ENCODE measurements at places on chromosomes 2 and 18. TPM values are rescaled to one million over a fixed set of nuclear protein-coding genes. Genes with fewer than 3 reads are reported as not detected.

The SLC19A3 gene
- total RNA-seq: 0.96 TPM

The KCNG2 gene
- 0.99 TPM for total RNA-seq

The ZNF397 gene
- 79.4 TPM for total RNA-seq

The STON1 gene
- 36.7 TPM for total RNA-seq

The AQP12B gene
- not detected for total RNA-seq

The FOSL2 gene
- total RNA-seq: 1.3 TPM

The AMMECR1L gene
- total RNA-seq: 21.0 TPM

The NR4A2 gene
- total RNA-seq: 0.56 TPM

The COL6A3 gene
- total RNA-seq: 0.41 TPM

The TSGA10 gene
- 6.6 TPM for total RNA-seq

The MORN2 gene
- 42.9 TPM for total RNA-seq

DNA sequence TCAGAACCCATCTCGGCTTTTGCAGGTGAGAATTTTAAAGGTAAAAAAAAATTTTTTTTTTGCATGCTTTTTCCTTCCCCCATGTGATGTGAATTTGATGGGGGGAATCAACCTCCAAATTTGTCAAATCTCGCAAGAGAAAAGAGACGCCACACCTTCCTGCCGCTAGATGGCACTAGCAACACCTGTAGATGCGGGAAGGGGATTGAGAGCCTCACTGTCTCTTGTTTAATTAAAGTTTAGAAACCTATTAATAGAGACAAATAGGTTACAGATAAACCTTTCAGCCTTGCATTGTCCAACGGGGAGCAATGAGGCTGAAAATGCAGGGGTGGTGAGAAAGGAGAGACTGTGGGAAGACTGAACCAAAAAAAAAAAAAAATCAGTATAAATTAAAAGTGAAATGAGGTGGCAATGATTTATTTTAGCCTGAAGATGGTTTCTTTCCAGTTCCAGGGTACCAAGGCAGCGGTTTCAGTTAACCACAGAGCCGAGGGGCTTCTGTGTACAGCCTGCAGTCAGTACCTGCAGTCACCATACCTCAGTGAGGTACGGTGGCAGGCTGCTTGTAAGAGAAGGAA is 84.6 kb downstream of the NRP2 start:
- DNase-seq: peak; percentile 79
- H3K27ac ChIP-seq: no peak overlapping the region
- no peak overlapping the region for H3K4me3 ChIP-seq
- H3K27me3 ChIP-seq: no peaks in the 10 kb centered on the region
- H3K4me1 ChIP-seq: peaks cover 5% of the 10 kb centered on the region

DNA sequence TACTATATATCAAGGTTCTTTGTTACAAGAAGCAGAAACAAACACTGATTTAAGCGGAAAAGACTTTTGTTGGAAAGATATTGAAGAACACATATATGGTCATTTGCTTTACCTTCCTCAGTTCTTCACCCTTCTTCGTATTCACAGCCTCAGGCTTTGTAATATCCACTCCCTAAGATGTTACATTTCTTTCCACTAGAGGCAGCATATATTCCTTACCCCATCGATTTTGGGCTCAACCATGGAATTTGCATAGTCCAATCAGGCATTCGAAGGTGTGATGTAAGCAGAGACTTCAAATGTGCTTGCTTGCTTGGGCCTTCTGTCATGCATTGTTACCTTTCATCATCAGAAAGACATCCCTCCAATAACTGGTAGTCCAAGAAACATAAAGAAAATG is 287.4 kb downstream of the PID1 start:
- no peak overlapping the region for H3K4me3 ChIP-seq
- no peak overlapping the region for H3K27ac ChIP-seq
- no peaks in the 10 kb centered on the region for H3K4me1 ChIP-seq

DNA sequence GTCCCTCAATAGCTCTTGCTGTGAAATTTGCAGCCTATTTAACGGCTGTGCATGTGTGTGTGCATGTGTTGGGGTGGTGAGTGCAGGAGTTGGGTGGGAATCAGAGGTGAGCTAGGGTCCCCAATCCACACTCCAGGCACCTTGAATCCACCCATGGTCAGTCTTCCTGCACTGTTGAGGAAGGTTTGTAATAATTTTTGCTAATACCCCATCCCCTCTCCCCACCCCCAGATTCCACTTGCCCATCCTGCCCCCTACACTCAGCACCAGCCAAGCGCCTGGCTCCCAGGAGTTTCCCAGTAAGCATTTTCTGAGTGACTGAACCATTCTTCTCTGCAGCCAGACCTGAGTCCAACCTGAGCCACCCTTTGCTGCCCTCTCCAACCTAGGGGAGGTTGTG is 208.4 kb upstream of the RAB12 start:
- no peak for DNase-seq
- no peak overlapping the region for H3K27ac ChIP-seq
- H3K4me3 ChIP-seq: no peak overlapping the region

DNA sequence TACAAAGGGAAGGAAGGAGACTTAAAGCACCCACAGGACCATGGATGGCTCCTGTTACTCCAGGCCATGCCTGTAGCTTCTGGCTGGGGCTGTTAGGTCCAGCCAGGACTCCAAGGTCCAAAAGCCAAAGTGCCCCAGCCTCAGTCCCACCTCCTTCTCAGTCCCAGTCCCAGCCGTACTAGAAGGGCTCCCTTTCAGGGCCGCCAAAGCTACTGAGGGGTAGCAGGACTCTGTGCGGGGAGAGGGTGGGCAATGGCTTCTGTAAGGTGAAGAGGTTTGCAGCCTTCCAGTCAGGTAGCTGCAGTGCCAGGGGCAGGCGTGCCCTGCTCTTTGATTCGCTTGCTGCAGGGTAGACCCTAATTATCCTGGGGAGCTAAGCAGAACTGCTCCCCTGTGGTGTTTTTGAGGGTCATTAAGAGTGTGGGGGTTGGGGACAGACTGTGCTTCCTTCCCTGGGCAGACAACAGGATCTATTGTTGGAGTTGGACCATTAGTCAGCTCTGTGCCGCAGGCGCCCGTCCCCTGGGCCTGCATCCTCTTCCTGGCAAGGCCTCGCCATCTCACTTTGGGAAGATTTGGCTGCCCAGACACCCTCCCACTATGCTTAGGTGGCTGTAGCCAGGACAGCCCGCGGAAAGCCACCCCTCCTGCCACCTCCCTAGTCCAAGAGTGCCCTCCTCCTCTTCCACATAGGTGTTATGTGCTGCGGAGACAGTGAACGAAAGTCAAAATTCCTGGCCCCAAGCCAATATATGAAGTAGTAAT is 118.8 kb downstream of the ZBTB7C start:
- peak; percentile 38 for DNase-seq
- H3K4me3 ChIP-seq: no peak overlapping the region
- no peaks in the 10 kb centered on the region for H3K27me3 ChIP-seq
- H3K27ac ChIP-seq: no peak overlapping the region
- H3K36me3 ChIP-seq: no peaks in the 10 kb centered on the region

- H3K36me3 ChIP-seq: no peaks in the 10 kb centered on the region
- no peaks in the 10 kb centered on the region for H3K4me1 ChIP-seq
- no peak overlapping the region for H3K4me3 ChIP-seq
- no peak overlapping the region for H3K27ac ChIP-seq
Observed at GRCh38 chr2:38494394-38494793, 108.3 kb downstream of the HNRNPLL start.

DNA sequence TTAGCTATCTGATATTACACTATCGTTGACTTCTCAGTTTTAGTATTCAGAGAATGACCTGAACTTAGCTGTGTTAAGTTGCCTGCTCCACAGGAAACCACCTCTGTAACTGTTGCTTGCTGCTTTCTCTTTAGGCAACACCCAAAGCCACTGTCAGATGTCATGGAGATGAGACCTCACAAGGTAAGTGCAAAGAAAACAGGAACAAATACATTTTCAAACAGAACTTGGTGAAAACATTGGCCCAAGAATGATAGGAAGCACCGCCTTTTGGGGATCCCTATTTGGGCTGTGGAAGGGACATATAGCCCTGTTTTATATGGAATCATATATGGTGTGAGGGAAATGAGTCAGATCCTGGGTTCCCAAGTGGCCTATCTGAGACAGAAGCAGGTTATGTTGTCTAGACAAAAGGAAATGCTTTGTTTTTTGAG is 143.4 kb downstream of the UBE2E3 start:
- H3K4me3 ChIP-seq: no peak overlapping the region
- DNase-seq: no peak
- no peak overlapping the region for H3K27ac ChIP-seq

DNA sequence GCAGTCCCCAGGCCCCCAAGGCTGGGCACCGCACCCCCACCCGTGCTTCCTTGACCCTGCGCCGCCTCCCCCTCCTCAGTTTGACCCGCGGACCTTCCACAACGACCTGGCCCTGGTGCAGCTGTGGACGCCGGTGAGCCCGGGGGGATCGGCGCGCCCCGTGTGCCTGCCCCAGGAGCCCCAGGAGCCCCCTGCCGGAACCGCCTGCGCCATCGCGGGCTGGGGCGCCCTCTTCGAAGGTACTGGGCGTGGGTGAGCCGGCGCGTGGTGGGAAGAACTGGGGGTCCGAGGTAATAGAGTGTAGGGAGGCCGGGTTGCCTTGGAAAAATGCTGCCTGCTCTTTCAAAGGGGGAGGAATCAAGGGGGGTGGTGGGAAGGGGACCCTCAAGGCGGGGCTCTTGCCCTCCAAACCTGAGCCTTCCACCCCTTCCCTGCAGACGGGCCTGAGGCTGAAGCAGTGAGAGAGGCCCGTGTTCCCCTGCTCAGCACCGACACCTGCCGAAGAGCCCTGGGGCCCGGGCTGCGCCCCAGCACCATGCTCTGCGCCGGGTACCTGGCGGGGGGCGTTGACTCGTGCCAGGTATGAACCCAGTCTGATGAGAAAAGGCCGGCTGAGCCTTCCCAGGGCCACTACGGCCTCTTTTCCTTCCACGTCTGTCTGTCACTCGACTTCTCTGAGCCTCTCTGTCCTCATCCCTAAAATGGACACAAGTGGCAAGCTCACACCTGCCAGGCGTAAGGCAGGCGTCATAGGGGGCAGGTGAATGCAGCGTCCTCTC is 2.6 kb downstream of the PRSS56 start:
- peaks cover 67% of the 10 kb centered on the region for H3K27me3 ChIP-seq
- peak overlapping the region; percentile 36 for H3K4me3 ChIP-seq
- no peaks in the 10 kb centered on the region for H3K36me3 ChIP-seq
- DNase-seq: no peak
- peaks cover 20% of the 10 kb centered on the region for H3K4me1 ChIP-seq
- no peak overlapping the region for H3K27ac ChIP-seq

GRCh38 chr18:63677500-63678225 is 16.0 kb upstream of the SERPINB3 start:
- H3K27me3 ChIP-seq: no peaks in the 10 kb centered on the region
- H3K36me3 ChIP-seq: no peaks in the 10 kb centered on the region
- no peak overlapping the region for H3K4me3 ChIP-seq
- no peak overlapping the region for H3K27ac ChIP-seq

DNA sequence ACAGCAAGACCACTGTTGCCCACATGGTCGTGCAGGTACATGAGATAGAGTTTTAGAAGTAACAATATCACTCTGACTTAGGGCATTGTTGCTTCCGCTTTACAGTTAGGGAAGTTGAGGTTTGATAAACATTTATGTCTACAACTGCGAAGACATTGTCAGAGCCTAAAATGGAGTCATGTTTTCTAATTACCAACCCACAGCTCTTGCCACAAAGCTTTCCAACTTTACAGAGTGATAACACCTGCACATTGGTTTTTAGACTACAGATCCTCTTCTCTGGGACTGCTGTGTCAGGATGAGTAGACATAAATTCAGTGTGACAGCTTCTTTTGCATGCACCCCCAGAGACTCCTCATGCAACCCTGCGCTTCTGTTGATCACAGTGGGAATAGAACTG is 119.0 kb downstream of the FEZ2 start:
- DNase-seq: no peak
- H3K36me3 ChIP-seq: peaks cover 3% of the 10 kb centered on the region
- H3K27ac ChIP-seq: no peak overlapping the region
- H3K4me1 ChIP-seq: no peaks in the 10 kb centered on the region

- H3K4me1 ChIP-seq: peaks cover 26% of the 10 kb centered on the region
- no peaks in the 10 kb centered on the region for H3K36me3 ChIP-seq
- DNase-seq: peak; percentile 12
- H3K27ac ChIP-seq: peak overlapping the region; percentile 64
Observed at GRCh38 chr2:201781557-201782051, 871 bp upstream of the ALS2 start.

GRCh38 chr2:45674035-45674816 is 22.8 kb downstream of the PRKCE start:
- DNase-seq: no peak
- no peaks in the 10 kb centered on the region for H3K36me3 ChIP-seq
- no peak overlapping the region for H3K4me3 ChIP-seq
- no peak overlapping the region for H3K27ac ChIP-seq
- H3K27me3 ChIP-seq: no peaks in the 10 kb centered on the region

- H3K27ac ChIP-seq: no peak overlapping the region
- no peak overlapping the region for H3K4me3 ChIP-seq
- no peaks in the 10 kb centered on the region for H3K36me3 ChIP-seq
- peaks cover 2% of the 10 kb centered on the region for H3K4me1 ChIP-seq
Observed at GRCh38 chr2:200695191-200695590, 109.4 kb downstream of the AOX1 start.

- peak; percentile 18 for DNase-seq
- H3K27me3 ChIP-seq: no peaks in the 10 kb centered on the region
- H3K4me3 ChIP-seq: no peak overlapping the region
- no peaks in the 10 kb centered on the region for H3K36me3 ChIP-seq
Observed at GRCh38 chr2:147488472-147488871, 356.4 kb upstream of the ACVR2A start.

- H3K4me1 ChIP-seq: peaks cover 34% of the 10 kb centered on the region
- H3K4me3 ChIP-seq: no peak overlapping the region
- no peak overlapping the region for H3K27ac ChIP-seq
- no peaks in the 10 kb centered on the region for H3K36me3 ChIP-seq
Observed at GRCh38 chr18:24267878-24268277, 129.0 kb downstream of the CABYR start.

DNA sequence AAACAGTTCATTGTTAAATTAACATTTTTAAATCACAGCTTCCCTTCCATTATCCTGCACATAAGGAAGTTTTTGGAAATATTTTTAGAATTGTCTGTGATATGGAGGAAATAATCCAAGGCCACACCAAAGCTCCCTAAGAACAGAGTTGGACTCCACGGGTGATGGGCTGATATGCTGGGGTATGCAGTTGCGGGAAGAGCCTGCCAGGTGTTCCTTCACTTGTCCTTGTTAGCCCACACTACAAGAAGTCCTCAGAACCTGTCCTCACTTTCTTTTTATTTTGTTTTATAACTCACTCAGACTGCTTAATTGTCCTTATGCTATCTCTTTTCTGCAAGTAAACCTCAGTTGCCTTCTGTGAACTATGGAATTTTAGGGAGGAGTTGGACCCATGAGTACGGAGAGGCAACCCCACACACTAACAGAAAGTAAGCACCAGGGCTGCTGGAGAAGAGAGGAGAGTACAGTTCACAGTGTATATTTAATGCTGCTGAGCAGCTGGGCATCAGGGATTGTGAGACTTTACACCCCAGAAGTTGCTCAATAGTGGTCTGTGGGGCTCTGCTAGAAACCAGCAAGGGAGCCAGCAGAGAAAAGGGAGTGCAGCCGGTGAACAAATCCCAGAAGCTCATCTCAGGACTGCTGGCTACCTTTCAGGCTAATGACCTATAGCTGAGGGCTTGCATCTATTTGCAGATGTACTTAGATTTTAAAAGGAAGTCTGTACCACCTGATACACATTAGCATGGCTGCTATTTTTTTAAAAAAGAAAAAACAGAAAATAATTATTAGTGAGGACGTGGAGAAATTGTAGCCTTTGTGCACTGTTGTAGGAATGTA is 280.1 kb upstream of the STON1 start:
- H3K4me3 ChIP-seq: no peak overlapping the region
- no peaks in the 10 kb centered on the region for H3K27me3 ChIP-seq
- DNase-seq: no peak
- no peaks in the 10 kb centered on the region for H3K36me3 ChIP-seq

All from neural progenitor cell (in vitro differentiated cells).